Osteoblast (primary cell): ENCODE measurements at places on chromosomes 3 and 15. TPM values are rescaled to one million over a fixed set of nuclear protein-coding genes. Genes with fewer than 3 reads are reported as not detected.
A peak's percentile ranks its signal among the peaks of the same experiment; 100 is the strongest.

- DNase-seq = peak; percentile 58
Observed at GRCh38 chr3:134299185-134299887, 48.7 kb upstream of the RYK start.

DNA sequence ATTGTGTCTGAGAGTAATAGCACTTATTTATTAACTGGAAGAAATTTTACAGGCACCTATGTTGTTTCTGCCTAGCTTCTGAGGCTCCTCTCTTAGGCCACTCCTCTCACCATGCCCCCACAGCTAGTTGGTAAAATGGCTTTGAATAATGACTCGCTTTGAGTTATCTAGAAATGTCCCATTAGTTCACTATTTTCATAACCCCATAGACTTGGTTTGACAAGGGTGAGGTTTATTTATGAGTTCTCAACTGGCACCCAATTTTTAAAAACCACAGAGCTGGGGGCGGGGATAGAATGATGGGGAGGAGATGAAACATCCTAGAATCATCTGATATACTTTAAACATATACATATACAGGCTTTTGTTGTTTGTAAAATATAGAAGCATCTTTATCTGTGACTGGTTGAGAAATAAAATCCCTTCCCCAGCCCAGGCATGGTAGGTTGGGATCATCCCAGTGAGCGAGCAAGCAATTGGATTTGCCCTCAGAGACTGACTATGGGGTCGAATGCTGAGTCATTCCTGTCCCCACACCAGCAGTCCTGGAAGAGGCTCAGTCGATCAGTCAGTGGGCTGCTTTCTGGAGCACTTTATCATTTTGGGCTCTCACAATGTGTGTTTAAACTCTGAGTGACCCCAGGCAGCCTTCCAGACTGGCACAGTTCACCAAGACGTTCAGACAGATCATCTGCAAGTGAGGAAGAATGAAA, 60.2 kb upstream of the TSEN2 start:
- DNase-seq = no peak

DNA sequence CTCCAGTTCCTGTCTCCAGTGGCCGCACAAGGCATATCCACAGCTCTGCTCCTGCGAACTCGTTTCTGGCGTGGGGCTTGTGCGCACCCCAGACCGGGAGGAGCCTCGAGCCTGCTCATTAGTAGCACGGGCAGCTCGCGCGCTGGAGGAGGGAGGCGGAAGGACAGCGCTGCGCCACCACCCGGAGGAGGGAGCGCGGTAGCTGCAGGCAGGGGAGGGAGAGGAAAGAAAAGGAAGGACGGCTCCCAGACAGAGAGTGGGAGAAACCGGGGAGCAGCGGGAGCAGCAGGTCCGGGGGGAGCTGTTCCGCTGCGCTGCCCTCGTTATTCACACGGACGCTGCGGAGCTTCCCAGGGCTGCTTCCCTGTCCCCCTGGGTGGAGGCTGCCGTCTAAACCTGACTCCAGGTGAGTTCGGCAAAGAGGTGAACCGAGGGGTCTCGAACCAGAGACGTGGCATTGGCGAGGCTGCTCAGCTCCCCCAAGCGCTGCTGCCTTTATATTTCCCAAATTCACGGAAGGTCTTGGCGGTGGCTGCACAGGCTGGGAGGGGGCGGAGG, 121.3 kb upstream of the ZNF717 start:
- DNase-seq = peak; percentile 5

DNA sequence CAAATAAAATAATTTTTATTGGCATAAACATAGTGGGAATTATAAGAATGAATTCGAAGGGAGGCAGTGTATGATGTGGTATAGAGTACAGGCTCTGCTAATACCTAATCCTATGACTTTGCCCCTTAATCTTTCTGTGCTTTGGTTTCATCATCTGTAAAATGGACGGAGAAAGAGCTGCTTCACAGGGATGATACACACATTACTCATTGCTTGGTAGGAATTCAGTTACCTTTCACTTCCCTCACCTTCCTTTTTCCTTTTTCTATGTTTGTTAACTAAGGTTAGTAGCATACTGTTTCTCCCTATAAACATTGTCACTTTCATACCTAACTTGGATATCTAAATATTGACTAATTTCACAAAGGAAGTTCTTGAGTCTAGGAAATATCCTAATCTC, 36.2 kb downstream of the LEKR1 start:
- no peak for DNase-seq

The GP9 gene
- not detected in 2 replicates for total RNA-seq

The GRK7 gene
- total RNA-seq = not detected in 2 replicates

The DIS3L gene
- total RNA-seq = 40.5 and 44.5 TPM in 2 replicates

The FILIP1L gene
- 5.8 and 5.9 TPM in 2 replicates for total RNA-seq

The DYNLT2B gene
- total RNA-seq = 10.5 and 10.9 TPM in 2 replicates

The WNT7A gene
- not detected in 2 replicates for total RNA-seq
